Vagina (tissue), 2 donors: ENCODE measurements at places on chromosomes 1 and 21.

- no peak for DNase-seq
Observed at GRCh38 chr1:52057255-52057654, 1.2 kb downstream of the BTF3L4 start.

GRCh38 chr1:115748401-115749150, 19.9 kb downstream of the CASQ2 start:
- DNase-seq: no peak

DNA sequence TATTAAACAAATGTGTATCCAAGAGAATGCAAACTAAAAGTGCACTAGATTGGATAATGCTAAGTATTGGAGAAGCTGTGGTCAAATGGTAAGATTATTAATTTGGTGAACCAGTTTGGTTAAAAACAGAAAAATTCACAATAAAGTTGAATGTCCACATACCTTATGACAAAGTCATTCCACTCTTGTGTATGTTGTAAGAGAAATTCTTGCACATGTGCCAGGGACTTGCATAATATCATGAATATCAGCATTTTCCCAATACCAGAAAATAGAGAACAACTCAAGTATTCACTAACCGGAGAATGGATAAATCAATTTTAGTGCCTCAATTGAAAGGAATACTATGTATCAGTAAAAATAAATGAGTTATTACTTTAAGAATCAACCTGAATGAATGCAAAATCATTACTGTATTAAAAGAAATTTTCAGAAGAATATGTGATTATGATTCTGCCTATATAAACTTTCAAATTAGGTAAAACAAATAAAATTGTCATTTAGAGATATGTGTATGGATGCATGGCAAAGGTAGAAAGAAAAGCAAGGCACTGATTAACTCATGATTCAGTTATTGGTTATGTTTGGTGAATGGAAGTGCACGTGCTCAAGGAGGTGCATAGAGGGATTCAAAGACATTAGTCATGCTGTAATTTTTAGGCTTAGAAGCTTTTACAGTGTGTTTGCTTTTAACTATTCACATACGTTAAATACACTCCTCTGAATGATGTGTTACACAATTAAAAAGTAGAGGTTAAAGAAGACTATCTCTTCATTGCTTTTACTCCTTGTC, 217.4 kb upstream of the KCNK2 start:
- DNase-seq: no peak

DNA sequence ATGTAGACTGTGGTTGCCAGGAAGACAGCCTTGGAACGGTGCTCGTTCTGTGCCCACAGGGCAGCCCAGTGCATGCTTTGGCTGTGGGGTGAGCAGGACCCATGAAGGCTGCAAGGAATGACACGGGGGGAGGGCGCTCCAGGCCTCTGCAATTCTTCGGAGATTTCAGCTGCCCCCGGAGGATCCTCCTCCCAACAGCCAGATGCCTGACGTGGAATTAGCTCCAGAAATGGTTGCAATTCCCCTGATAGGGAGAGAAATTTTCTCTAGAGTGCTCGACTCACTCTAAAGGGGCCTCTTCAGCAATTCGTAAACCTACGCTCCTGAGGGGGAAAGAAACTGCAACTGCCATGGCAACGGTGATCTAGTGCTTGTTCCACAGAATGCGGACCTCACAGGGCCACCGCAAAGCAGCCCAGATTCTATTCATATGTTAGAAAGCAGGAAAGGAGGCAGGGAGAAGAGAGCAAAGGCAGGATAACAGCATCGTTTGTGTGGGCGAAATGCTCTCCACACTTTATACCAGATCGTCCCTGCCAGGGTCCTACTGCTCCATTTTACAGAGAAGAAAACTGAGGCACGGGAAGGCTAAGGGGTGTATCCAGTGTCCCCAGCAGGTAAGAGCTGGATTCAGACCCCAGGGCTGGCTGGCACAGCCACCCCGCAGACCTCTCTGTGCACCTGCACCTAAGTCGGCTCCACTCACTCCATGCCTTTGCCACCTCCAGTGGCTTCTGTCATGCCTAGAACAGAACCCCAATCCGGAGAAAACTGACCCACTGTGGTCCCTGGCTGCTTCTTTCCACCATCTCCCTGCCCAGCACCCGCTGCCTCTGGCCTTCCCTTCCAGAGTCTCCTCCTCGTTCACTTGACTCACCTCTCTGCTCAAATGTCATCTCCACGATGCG, 11.9 kb upstream of the PDE9A start:
- no peak for DNase-seq

- no peak for DNase-seq
Observed at GRCh38 chr1:225684741-225685140, 31.8 kb upstream of the ENAH start.

DNA sequence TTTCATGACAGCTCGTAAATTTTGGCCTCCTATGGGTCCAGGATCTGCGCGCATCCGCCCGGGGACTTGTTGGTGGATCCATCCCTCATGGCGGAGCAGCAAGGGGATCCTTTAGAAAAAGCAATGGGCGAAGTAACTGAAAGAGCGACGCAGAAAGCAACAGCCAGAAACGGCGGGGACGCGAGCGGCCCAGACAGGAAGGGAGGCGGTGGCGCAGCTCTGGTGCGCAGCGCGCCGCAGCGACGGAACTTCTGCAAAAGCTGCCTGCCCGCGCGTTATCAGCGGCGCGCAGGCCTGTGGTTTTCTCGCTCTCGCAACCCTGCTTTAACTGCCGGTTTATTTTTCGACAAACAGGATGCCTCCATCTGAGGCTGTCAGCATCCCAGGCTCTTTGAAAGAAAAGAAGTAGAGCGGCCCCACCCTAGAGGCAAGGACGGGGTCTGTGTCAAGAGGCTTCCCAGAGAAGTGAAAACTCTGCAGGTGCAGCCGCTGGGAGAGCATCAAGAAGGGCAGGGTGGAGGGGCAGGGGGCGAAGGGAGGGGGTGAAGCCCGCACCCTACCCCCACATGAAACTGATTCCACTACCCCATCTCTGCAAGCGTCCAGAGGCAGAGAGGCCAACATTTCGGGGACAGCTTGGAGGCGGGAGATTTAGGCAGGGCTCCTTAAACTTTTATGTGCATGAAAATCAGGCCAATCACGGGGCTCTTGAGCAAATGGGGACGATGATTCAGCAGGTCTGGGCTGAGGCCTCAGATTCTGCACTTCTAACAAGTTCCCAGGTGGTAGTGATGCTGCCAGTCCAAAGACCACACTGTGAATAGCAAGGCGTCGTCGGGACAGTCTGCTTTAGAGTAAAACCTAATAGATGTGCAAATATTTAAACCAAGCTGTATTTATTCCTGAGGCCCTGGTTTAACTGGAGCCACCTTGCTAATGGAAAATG, 22.2 kb downstream of the RUNX1 start:
- no peak for DNase-seq
